ENCODE measurements at places on chromosomes 11 and 22.

- no peak for DNase-seq
Observed at GRCh38 chr11:121576531-121576930, 123.8 kb upstream of the SORL1-AS1 start.

- no peak for DNase-seq
Observed at GRCh38 chr11:60498853-60499252, 6.3 kb downstream of the MS4A12 start.

DNA sequence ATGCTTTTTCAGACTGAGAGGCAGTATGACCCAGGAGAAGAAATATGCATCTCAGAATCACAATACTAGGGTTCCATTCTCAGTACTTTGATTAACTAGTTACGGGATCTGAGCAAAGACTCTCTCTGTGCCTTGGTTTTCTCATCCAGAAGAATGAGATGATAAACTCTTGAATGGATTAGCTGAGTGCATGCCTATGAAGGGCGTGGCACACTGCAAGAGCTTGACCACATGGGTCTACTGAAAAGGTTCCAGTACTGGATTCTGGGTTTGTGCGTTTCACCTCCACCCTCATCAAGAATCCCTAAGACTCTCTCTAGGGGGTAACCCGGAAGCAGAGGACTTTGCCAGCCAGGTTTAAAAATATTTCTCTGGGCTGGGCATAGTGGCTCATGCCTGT is 25.6 kb downstream of the PGA5 start:
- DNase-seq = no peak

DNA sequence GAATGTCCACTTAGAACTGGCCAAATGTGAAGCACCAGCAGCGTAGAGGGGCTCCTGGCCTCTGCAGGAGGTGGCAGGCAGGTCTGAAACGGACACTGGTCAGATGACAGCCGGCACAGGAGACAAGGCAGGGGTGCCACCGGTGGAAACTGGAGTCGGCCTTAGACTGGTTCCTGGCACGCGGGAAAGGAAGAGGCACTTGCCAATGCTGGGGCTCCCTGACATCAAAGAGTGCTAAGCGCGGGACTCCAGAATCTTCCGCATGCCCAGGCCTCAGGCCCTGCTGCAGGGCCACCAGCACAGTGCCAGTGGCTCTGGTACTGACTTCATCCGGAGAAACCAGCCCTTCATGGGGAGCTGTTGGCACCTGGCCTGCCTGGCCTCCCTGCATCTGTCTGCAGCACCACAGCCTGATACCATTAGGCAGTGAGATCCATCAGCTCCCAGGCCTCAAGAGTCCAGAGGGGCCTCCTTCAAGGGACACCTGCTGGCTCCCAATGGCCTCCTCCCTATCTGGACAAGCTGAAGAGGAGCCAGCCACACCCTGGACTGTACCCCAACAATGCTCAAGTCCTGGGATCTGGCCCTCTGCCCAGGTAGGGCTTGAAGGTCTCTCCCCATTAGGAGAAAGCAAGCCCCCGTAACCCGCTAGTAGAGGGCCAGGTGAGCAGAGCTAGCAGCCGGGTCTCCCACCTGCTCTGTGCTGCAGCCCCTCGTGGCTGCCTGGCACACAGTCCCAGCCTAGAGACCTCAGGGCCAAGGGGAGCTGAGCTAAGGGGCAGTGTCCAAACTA is 29.7 kb upstream of the GNB1L start:
- no peak for DNase-seq

DNA sequence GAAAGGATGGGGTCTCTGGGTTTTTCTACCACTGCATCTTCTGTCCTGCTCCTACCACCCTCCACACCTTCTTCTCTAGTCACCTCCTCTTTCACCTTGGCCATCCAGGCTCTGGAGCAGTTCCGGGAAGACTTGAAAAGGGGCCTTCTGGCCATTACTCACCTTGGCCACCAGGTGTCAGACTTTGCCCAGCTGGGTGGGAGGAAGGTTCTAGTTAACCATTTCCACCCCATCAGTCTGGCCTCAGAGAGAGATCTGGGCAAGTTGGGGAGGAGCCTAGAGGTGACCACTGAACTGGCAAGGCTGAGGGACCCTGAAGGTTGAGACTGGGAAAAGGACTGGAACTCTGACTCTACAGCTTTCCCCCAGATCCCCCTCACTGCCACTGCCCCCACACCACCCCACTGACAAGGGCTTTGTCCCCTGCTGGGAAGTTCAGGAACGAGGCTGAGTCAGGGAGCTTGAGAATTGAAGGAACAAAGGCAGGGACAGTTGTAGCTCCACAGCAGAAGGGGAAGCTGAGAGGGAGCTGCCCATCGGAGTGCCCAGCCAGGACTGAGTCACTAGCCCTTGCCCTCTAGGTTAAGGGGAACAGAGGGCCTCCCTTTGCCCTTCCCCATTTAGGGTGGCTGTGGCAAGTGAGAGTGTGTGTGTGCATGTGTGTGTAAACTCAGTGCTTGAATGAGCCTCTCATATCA is 3.7 kb upstream of the POLD4 start:
- DNase-seq = peak; percentile 42

GRCh38 chr11:114684636-114685035 is 6.3 kb downstream of the NXPE2 start:
- DNase-seq = no peak

GRCh38 chr11:1481483-1481825 is 5.1 kb downstream of the MOB2 start:
- no peak for DNase-seq

GRCh38 chr11:78032090-78032489 is 9.0 kb upstream of the KCTD14 start:
- no peak for DNase-seq

- no peak for DNase-seq
Observed at GRCh38 chr11:5247472-5248192, 2.0 kb downstream of the HBG1 start.

GRCh38 chr11:107928767-107929507 is 689 bp downstream of the RAB39A start:
- DNase-seq = no peak

DNA sequence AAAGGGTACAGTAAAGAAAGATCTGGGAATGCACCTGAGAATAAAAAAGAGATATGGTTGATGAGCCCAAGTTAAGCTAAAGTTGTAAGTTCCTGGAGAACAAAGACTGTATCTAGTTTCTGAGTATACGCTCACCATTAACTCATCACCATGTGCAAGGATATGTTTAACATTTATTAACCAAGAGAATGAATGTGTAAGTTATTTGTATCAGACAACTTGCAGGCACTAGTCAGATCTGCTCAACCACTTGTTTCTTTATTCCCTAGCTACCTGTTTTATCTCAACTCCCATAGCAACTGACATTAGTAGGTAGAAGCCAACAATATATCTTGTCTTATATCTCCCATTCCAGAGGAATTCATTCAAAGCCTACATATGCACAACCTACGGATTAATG is 74.9 kb upstream of the KCNA4 start:
- DNase-seq = no peak

GRCh38 chr11:45816614-45817013 is 11.7 kb downstream of the SLC35C1 start:
- DNase-seq = no peak

GRCh38 chr22:46617207-46617985 is 2.8 kb upstream of the GRAMD4 start:
- no peak for DNase-seq

DNA sequence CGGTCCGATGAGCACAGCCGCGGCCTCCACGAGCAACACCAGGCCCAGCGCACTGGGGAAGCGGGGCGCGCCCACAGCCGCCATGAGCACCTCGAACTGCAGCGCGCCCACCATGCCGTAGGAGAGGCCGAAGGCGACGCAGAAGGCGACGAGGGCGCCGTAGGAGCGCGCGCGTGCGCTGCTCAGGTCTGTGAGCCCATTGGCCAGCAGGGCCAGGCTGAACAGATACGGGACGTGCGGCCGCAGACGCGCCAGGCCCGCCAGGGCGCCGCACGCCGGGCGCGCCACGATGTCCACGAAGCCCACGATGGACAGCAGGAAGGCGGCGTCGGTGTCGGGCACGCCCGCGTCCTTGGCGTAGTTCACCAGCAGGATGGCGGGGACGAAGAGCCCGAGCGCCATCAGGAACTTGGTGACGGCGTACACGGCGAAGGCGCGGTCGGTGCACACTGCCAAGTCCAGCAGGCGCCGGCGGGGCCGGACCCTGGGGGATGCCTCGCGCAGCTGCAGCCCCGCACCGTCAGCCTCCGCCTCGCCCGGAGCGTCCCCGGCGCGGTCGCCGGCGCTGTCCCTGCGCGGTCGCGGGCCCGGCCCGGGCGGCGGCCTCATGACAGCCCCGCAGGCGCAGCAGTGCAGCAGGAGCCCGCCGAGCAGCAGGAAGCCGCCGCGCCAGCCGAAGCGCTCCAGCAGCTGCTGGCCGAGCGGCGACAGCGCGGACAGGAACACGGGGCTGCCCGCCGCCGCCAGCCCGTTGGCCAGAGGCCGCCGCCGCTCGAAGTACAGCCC is 2.9 kb downstream of the SLC16A8 start:
- no peak for DNase-seq

DNA sequence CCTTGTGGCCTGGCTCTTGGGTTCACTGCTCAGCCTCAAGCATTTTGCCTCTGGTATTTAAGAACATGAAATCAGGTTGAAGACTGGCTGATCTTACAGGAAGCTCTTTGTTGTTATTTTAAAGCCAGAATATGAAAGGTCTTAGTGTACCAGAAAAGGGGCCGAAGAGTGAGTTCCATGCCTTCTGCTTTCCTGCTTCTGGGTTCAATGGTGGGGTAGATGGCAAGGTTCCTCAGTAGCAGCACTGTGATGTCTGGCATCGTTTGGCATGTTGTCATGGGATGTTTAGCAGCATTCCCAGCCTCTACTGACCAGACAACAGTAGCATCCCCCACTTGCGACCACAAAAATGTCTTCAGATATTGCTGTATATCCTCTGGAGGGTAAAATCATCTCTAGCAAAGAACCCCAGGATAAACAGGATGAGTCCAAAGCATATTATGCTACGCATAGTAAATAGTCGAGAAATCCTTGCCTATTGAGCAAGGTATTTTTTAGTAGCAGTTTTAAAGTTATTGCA is 2.4 kb downstream of the VPS26B start:
- no peak for DNase-seq

- DNase-seq = no peak
Observed at GRCh38 chr11:108111126-108111525, 10.2 kb upstream of the ACAT1 start.

- no peak for DNase-seq
Observed at GRCh38 chr11:115222218-115222862, 281.9 kb downstream of the CADM1 start.

GRCh38 chr11:69462106-69462951 is 19.1 kb upstream of the LINC01488 start:
- DNase-seq = no peak

GRCh38 chr11:111565114-111565720 is 24.7 kb downstream of the LAYN start:
- DNase-seq = no peak

- DNase-seq = no peak
Observed at GRCh38 chr11:22192289-22192641, 620 bp upstream of the ANO5 start.

DNA sequence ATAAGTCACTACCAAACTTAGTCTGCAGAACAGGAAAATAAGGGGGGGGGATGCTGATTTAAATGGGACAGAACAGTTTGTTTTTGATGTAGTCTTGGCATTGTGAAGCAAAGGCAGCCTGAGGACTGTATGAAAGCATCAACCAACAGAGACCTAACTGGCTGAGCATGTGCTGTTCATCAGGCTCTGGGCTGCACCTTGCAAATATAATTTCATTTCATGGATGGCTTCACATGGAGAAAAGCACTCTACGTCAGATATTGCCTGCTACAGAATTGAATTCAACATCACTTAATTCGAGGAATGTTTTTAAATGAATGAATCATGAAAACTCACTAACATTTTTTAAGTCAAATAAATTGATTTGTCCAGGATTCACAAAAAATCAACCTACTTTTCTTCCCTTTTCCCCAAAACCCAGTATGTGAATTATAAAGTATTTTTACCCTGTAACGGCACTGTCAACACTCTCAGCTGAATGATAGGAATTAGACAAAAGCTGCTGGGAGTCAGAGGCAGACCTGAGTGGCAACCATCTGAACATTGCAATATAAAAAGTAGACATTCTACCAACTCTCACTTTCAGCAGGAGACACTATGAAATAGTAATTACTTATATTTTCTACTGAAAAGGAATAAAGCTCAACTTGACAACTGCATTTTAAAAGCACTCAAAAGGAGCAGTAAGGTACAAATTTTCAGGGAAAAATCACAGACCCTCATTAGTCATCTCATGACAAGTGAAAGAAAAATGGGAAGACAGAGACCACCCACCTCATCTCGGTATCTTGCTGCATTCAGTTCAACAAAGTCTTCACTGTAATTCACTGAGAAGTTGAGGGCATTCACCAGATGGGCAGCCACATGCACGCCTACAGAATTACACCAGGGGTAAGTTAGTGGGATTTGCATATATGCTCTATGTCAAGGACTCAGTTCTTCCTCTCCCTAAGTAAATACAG is 47.5 kb downstream of the NOX4 start:
- DNase-seq = no peak

GRCh38 chr11:113168354-113169342 is 145.7 kb upstream of the TTC12 start:
- DNase-seq = no peak

DNA sequence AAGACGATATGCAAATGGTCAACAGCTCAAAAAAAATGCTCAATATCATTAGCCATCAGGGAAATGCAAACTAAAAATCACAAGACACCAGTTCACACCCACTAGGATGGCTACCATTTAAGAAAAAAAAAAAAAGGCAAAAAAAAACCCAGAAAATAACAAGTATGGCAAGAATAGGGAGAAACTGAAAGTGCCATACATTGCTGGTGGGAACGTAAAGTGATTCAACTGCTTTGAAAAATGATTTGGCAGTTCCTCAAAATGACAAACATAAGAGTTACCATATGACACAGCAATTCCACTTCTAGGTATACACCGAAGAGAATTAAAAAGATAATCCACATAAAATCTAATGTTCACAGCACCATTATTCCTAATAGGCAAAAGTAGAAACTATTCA is 47.5 kb downstream of the PICALM start:
- DNase-seq = no peak

- DNase-seq = no peak
Observed at GRCh38 chr11:93536101-93536861, 6.9 kb downstream of the SMCO4 start.

- no peak for DNase-seq
Observed at GRCh38 chr11:93477684-93478234, 65.4 kb downstream of the SMCO4 start.

Measured in stimulated activated CD4-positive, alpha-beta T cell treated with anti-CD3 and anti-CD28 coated beads, TNF-alpha, amount 100 ng/mL, for 1 hour (primary cell).